Mucosa of gallbladder (tissue), 1 donor: ENCODE measurements at places on chromosomes 1 and 21. TPM values are rescaled to one million over a fixed set of nuclear protein-coding genes. Genes with fewer than 3 reads are reported as not detected.

Gene SERINC2
- 122 TPM for total RNA-seq

Gene PTGFR
- 4.3 TPM for total RNA-seq

Gene PGBD2
- 16.9 TPM for total RNA-seq

Gene SPOCD1
- total RNA-seq = 1.8 TPM

- no peak for DNase-seq
Observed at GRCh38 chr1:42748461-42749410, 8.7 kb upstream of the CLDN19 start.

DNA sequence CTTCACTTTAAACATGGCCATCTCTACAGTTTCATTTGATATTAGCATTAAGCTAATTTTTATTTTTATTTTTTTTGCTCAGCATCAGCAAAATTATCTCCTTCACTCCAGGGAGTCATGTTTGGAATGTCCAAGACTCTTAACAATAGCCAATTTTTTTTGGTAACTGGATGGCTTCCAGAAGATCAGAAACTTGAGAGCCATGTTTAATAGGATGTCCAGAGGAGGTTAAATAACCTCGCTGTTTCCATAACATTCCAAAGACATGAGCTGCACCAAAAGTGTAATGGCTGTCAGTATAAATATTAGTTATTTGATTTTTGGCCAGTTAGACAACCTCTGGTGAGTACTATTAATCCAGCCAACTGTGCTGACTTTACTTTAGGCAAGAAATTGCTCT lies 80.7 kb downstream of the DNTTIP2 start:
- DNase-seq = no peak

GRCh38 chr1:59819566-59820438 lies 5.1 kb downstream of the HOOK1 start:
- no peak for DNase-seq
